ENCODE measurements at places on chromosomes 1 and 21.

DNA sequence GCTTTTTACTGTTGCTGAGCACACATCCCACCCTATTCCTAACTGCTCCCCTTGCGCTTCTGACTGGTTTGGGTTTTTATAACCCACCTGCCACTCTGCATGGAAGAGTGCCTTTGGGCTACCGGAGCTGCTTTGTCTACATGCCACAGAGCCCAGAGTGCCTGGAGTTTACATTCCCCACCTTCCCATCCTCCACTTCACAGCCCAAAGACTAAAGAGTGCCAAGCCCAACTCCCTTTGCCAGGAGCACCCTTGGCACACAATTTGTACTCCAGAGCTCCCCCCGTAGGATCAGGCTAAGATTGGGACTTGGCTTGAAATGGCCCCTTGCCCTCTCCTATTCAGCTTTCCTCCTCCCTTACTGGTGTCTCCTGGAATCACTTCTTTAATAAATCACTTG lies 63.3 kb downstream of the LHX9 start:
- DNase-seq: no peak

GRCh38 chr1:886311-886710 lies 37.4 kb upstream of the SAMD11 start:
- DNase-seq: no peak

DNA sequence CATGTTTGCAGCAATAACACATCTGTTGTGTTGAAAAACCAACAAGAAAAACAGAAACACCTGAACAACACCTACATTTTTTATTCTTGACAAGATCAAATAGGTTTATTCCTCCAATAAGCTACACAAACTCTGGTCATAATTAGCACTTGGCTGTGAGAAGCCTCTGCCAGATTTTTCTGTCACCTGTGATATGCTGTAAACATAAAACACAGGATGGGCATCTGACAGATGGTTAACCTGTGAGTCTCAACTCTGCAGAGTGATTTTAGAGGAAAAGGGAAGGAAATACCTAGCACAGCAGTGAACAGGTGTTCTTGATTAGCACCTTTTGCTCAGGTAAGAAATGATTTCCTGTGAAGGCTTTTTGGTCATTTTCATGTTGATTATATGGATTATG lies 175.4 kb upstream of the COA6 start:
- no peak for DNase-seq

DNA sequence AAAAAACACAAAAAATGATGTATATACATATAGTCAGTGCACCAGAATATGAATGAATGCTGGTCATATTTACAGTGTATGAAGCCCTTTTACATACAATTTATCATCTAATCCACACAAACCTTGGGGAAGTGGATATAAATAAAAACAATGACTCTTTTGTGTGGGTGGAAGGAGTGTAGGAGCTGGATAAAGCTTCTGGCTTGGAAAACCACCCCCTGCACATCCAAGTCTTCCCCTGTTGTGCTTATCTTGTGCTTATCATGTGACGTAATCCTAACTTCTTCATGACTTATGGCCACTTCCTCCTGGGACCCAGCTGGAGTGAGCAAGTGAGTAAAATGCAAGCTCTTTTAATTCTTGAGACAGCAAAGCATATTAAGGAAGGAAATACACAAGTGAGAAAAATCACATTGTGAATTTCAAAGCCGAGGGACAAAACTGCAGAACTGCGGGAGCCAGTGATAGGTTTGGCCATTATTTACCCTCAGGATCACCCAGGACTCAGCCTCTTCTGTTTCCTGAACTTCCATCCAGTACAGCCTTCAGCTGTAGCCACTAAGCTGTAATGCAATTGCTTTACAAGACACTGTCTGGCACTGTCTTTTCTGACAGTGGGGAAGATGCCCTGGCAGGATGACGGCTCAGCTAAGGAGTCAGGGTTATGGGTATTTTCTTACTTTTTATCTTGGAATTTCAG lies 104.0 kb upstream of the PPM1J start:
- no peak for DNase-seq

GRCh38 chr1:101965341-101965740 lies 31.4 kb downstream of the OLFM3 start:
- no peak for DNase-seq
